ENCODE measurements at places on chromosomes 12 and 14.

DNA sequence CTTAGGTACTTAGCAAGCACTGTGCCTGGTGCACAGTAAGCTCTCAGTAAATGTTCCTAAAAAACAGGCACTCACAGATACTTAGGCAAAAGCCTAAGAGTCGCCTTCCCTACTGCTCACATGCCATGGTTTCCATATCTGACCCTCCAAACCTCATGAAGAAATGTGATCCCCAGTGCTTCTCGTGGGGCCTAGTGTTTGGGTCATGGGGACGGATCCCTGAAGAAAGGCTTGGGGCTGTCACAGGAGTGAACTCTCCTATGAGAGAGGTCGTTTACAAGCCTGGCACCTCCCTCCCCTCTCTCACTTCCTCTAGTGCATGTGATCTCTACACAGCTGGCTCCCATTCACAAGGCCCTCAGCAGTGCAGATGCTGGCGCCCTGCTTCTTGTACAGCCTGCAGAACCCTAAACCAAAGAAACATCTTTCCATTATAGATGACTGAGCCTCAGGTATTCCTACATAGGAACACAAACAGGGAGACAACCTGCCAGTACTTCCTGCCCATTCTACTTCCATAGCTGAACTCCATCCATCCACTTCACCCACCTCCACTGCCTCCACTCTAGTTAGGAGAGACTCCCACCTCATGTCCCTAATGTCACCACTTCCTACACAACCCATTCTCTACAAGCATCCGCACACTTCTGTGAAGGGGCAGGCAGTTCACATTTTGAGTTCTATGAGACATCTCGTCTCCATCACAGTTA lies 2.9 kb downstream of the SLC15A4 start:
- DNase-seq = no peak

DNA sequence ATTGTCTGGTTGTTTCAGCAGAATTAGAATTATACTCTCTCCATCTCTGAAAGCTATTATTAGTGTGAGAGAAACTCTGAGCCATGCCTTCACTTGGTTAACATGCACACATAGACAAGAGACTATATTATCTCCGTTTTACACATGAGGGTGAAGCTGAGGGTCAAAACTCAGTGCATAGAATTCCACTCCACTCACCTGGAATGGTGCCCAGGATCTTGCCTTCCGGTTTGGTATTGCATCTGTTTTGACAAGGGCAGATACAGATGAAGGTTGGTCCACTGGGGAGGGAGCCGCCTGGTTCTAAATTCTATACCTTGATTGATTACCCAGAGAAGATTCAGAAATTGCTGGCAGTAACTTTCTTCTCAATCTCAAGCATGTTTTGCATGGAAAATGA lies 149.5 kb upstream of the PELI2 start:
- DNase-seq = no peak

DNA sequence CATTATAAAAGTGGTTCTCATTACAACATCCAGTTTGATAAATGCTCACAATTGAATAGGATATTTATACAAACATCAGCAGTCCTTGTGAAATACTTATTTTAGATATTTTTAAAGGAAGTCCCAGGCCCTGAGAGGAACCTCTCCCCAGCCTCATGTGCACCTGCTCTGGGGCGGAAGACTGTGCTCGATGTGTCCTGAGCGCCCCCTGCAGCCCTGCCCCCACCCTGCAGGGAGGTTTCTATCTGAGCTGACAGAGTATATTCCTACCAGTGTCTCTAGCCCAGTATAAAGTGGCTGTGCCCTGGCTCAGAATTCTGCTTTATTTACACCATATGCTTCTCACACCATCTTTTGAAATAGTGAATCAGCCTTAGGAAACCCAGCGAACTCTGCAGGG lies 1349.1 kb downstream of the TMEM121 start:
- no peak for DNase-seq

DNA sequence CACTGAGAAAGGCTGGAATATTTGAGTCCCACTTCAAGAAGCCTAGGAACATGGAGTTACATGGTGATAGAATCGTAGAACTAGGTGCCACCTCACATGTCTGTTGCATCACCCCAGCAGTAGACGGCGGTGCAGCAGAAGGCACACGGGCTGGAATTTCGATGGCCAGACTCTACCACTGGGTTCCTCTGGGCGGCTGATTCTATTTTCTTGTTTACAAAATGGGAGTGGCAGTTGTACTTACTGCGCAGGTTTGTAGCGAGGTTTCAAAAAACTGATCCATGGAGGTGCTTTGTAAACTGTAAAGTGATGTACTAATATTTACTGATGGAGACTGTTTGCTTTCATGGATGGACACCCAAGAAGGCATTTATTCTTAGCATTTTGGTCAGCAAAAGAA lies 45.7 kb downstream of the WDR20 start:
- no peak for DNase-seq

DNA sequence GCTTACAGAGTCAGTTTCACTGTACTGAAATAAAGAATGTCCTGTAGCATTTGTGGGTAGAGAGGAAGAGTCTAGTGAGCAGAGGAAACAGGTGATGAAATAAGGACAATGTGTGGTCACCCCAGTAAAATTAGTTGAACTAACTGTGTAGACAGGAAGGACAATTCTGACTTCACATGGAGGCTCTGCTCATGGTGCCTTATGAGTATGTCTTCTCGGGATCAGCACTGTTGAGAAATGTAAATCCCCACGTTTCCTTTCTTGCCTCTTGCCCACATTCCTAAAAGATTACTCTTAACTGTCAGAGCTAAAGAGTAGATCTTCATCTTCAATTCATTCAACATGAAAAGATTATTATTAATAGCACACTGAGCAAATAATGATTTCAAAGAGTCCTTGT lies 113.2 kb upstream of the FLRT2 start:
- DNase-seq = peak; percentile 35

DNA sequence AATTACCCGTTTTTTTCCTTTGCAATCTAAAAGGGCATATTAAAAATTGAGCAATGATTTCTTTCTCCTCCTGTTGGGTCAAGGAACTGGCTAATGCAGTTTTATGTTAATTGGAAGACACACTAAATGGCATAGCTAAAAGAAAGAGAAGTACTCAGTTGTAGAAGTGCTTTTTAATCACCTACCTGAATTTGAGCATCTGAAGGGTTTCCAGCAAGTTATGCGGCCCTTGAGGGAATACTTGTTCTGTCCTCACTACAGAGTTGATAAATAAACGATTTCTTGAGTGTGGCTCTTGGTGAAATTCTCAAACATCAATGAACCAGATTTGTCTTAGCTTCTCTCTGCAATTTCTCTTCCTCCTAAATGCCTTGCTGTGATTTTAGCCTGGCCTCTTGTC lies 184.1 kb upstream of the RPH3A start:
- no peak for DNase-seq

DNA sequence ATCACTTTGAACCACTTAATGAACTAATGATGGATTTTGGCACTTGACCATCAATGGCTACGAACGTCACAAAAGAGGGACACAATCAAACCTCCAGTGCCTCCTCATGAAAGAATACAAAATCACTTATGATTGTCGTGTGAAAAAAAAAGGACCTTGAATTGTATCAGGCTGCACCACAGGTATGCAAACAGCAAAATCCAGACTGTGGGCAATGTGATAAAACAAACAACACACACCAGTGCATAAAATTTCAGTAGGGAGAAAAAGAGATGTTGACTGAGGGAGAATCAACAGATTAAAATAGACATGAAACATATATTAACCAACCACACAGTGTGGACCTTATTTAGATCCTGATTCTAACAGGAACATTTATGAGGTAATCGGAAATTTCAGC lies 2.6 kb downstream of the TSPAN8 start:
- no peak for DNase-seq

DNA sequence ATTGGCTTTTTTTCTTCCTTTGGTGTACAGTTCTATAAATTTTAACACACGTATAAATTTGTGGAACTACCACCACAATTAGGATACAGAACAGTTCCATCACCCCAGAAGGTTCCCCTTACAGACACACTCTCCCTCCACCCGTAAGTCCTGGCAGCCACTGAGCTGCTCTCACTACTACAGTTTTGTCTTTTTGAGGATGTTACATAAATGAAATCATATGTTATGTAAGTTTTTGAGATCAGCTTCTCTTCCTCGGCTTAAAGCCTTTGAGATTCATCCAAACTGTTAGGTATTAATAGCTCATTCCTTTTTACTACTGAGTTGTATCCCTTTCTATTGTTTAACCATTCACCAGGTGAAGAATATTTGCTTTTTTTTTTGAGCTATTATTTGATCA lies 74.3 kb upstream of the SLC24A4 start:
- no peak for DNase-seq

GRCh38 chr14:31241450-31242114 lies 34.0 kb upstream of the HECTD1 start:
- DNase-seq = no peak

- DNase-seq = no peak
Measured at GRCh38 chr14:71212683-71213107, 305.4 kb downstream of the PCNX1 start.

- peak; percentile 5 for DNase-seq
Measured at GRCh38 chr14:79483477-79484388, 727.6 kb downstream of the DIO2 start.

GRCh38 chr12:121446750-121447149 lies 46.8 kb downstream of the RNF34 start:
- DNase-seq = no peak

DNA sequence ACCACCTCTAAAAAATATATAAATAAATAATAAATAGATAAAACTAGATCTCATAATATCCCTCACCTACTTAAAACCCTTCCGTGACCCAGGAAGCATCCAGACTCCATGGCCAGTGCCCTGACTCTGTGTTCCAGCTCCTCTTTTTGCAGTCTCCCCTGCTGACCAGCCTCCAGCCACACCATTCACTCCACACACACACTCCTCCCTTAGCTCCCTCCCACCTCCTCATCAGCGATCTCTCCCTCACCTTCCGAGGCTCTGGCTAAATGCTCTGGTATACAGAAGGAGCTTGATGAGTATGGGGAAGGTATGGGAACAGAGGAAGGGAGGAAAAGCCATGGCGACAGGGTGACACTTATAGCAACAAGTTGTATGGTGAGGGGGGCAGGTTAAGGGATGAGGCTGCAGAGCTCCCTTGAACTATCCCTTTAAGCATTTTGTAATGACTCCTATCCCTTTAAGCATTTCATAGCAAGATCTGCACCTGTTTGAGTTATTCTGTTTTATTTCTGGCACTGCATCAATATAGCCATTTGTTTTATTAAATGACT lies 26.1 kb upstream of the EIF4B start:
- no peak for DNase-seq

- no peak for DNase-seq
Measured at GRCh38 chr12:114547636-114548035, 136.3 kb downstream of the TBX3 start.

DNA sequence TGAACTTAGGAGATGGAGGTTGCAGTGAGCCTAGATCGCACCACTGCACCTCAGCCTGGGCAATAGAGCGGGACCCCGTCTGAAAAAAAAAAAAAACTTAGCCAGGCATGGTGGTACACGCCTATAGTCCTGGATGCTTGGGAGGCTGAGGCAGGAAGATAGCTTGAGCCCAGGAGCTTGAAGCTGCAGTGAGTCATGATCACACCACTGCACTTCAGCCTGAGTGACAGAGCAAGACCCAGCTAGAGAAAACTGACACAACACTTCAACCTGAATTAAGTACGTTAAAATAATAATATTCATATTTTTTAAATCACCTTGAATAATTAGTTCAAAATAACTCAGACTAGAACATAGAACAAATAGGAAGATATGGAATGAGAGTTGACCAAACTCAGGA lies 5.7 kb upstream of the CATSPERB start:
- DNase-seq = no peak

DNA sequence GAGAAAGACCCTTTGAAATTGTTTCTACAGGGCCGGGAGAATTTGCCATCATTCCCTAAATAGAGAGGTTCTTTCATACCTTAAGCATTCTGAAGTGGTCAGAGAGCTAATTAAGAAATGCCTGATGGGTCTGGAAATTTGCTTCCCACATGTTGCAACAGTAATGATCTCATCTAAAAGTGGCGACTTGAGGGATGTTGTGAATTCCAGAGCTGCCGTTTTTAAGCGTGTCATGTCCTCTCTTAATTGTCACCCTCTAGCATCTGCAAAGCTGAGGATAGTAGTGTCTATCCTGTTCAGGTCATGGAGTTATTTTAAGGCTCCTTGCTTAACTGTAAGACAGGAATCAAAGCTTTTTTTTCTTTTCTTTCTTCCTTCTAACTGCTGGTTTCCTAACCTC lies 60.4 kb downstream of the FOS start:
- DNase-seq = peak; percentile 35

- no peak for DNase-seq
Measured at GRCh38 chr12:82182601-82183190, 175.5 kb downstream of the CCDC59 start.
